Activated CD4-positive, alpha-beta T cell treated with anti-CD3 and anti-CD28 coated beads, Interleukin-2, amount 50 U/mL, for 4 hours (primary cell): ENCODE measurements at places on chromosomes 12 and 14.

- DNase-seq = no peak
Observed at GRCh38 chr12:51910691-51911090, 3.4 kb downstream of the ACVRL1 start.

DNA sequence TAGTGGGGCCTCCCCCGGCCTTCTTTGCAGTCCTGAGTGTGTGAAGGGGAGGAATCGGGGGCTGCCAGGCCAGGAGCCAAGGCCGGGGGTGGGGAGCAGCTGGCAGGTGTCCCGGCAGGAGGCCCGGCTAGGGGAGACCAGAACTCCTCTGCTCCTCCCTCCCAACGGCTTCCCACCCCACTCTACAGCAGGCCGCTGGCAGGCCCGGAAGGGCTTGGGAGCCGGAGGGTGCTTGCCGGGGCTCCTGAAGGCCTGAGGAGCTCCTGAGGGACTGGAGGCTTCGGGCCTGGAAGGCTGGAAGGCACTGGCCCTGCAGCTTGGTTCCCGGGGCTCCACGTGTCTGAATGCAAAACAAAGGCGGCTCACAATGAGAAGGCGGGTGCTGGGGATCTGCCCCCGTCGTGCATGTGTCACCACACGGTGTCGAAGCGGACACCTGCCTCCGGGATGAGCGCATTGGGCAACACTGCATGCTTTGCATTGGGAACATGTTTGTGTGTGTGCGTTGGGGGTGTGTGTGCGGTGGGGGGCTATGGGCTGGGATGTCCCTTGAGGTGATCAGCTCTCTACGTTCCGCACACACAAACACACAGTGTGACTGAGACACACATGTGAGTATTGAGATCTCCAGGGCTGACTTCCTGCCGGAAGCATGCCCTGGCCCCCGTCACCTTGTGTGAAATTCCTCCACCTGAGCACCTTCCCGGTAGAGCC, 30.9 kb upstream of the ANKRD9 start:
- DNase-seq = no peak

DNA sequence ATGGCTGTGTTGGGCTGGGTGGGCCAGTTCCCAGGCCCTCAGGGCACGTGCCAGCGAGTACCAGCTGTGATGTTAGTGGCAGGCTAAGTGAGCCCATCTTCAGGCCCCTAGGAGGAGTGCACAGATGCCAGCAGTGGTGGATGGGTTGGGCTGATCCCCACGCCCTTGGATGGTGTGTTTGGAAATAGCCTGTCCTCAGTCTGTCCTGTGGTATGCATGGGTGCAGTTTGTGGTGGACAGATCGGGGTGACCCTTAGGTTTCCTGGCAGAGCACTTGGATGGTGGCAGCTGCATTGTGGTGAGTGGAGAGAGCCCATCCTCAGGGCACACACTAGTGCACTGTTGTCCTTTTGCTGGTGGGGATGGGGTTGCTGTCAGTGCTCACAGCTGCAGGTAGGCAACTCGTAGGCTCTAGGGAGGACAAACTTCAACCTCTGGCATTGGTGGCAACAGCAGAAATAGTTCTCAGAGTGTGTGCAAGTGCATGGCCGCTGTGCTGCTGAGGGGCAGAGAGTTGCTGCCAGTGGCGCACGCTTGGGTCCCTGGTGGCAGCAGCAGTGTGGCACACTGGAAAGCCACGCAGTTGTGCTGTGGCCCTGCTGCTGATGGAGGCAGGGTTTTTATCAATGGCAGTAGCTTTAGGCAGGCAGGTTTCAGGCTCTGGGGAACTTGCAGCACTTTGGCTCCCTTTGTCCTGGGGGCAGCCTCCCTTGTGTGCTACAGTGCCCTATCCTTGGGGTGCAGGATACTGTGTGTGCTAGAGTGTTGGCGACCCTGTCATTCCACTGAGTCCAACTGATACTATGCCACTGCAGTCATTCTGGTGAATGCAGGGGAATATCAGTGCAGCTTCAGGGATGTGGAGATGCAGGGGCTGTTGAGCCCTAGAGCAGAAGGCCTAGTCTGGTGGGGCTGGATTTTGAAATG, 65.5 kb downstream of the FBXO33 start:
- DNase-seq = no peak

DNA sequence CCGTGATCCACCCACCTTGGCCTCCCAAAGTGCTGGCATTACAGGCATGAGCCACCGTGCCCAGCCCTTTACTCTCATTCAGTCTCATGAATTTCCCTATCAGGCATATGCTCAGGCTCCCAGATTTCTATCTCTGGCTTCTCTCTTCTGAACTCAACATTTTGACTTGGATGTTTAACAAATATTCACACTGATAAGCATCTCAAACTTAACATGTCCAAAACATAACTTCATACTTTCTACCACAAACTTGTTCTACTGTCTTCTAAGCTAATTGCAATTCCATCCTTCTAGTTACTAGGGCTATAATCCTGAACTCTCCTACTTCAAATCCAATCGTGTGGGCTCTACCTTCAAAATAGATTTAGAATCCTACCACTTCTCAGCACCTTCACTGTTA, 73.9 kb upstream of the PAWR start:
- no peak for DNase-seq

GRCh38 chr12:132181570-132182200, 37.4 kb downstream of the NOC4L start:
- DNase-seq = no peak

DNA sequence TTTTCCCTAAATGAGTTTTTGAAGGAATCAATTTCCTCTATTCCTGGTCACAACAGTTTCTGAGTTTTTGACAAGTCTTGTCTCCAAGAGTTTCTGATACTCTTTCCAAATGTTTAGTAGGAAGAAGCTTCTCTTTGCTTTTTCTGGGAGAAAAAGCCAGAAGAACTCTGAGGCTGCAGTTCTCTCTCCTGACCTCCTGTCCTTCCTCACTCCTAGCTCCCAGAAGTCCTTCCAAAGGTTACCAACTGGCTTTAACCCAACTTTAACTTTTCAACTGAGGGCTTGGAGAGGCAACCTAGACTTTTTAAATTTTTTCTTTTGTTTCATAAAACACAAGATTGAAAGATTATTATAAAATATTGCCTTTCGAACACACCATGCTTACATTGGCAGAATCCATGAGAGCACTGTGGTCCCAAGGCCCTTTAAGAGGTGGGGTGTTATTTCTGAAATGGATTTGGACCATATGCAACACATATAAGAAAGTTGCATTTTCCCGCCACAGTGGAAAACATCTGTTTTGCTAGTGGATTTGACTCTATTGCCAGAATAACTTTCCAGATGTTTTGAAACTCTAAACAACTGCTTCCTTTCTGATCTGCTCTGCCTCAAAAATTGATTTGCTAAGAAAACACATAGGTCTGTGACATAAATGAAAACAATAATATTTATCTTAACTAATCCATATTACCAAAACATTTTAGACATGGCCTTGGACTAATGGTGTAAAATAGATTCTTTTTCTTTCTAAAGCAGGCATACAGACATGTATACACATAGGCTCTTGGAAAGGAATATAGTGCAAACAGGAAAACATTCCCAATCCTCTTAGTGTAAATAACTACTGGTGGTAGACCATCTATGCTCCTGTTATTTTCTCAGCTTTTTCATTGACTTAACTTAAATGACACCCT, 22.3 kb upstream of the EPS8 start:
- DNase-seq = no peak

DNA sequence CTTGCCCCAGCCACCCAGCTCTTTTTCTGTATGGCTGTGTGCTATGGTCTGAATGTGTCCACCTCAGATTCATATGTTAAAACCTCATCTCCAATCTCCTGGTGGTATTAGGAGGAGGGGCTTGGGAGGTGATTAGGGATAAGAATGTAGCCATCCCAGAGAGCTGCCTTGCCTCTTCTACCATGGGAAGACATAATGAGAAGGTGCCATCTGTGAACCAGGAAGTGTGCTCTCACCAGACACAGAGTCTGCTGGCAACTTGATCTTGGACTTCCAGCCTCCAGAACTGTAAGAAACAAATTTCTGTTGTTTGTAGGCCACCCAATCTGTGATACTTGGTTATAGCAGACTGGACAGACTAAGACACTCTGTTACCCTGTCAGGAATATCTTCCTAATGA, 22.8 kb upstream of the JPH4 start:
- DNase-seq = no peak

DNA sequence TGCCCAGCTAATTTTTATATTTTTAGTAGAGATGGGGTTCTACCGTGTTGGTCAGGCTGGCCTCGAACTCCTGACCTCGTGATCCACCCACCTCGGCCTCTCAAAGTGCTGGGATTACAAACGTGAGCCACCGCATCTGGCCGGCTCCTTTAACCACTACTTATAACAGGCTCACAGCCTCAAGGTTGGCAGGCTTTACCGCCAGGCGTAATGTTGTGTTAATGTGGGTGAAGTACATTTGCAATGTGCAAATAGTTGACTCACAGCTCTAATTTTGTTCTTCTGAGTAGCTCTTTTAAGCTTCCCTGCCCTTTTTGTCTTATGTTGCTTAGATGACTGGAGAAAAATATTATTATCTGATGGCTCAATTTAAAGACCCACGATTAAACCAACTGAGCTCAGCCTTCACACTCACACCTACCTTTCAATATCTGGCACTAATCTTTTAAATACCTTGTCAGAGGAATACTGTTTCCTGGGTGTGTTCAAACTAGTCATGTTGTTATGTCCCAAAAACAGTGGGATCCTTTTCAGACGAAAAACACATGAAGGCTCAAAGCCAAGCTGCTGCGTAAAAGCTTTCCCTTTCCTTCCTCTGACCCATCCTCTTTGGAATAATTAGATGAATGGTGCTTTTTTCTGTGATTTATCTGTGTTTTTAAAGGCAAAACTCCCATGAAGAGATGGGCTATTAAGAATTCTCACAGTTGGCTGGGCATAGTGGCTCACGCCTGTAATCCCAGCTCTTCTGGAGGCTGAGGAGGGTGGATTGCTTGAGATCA, 57.2 kb upstream of the USP44 start:
- DNase-seq = no peak

DNA sequence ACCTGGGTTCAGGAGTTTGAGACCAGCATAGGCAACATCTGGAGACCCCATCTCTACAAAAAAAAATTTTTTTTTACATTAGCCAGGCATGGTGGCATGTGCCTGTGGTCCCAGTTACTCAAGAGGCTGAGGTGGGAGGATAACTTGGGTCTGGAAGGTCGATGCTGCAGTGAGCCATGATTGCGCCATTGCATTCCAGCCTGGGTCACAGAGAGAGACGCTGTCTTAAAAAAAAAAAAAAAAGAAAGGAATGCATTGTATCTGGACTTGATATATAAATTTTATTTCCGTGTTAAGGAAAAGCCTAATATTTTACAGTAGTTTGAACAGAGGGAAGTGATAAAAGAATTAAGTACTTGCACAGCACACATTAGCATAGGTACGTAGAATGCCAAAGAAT, 97.2 kb downstream of the ZC3H14 start:
- no peak for DNase-seq

DNA sequence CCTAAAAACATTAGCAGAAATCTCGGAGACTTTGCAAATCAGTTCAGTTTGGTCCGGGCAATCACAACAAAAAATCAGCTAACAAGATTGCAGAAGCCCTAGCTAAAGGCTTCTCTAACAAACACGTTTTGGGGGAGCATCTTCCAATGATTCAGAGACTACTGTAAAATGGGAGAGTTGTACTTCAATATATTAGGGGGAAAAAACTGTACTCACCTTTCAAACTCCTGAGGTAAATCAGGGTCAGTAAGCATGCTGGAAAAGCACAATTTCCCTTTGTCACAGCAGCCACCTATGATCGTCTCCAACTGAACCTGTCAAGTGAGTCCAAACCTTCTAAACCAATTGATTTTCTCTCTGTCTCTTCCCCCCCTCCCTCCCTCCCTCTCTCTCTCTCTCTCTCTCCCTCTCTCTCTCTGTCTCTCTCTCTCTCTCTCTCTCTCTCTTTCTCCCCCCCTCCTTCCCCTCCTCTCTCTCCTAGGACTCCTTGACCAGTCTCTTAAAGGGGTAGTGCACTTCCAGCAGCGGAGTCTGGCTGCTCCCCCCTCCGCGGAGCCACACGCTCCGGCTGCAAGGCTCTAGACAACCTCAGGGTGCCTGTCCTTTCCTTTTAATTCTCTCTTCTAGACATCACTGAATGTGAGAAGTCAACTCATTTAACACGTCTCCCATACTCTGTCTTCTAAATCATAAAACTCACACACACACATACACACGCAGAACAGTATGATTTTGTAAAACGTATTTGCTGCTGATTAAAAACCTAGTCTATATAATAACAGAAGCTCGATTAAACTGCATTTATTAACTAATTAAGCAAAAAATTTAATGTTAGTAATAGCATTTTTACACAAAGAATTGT, at the start of gene SOX5:
SOX5 (minus strand) TSS at position 323 of the 862 bp plus-strand sequence; CDS start at position 254, 69 bp downstream.
- no peak for DNase-seq

- DNase-seq = no peak
Observed at GRCh38 chr14:33986804-33987203, 35.9 kb upstream of the EGLN3 start.

- DNase-seq = no peak
Observed at GRCh38 chr14:28690029-28690692, 76.4 kb upstream of the FOXG1 start.

DNA sequence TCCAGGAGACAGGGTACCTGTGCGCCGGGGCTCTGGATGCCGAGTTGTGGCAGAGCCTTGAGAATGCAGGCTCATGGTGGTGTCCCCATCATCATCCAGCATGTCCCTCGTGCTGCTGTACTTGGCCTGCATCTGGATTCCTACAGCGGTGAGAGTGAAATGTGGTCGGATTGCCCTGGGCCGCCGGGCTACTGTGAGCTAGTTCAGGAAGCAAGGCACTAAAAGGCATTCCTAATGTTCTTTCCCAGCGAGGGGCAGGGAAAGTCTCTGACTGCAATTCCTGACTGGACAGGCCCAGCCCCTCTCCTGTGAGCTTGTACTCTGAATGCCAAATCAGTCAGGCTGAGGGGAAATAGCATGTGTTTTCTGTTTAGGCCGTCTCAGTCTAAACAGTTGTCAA, at the start of gene CLEC1A:
CLEC1A (minus strand) TSS at position 195 of the 400 bp plus-strand sequence; CDS start at position 132, 63 bp downstream.
- DNase-seq = no peak

DNA sequence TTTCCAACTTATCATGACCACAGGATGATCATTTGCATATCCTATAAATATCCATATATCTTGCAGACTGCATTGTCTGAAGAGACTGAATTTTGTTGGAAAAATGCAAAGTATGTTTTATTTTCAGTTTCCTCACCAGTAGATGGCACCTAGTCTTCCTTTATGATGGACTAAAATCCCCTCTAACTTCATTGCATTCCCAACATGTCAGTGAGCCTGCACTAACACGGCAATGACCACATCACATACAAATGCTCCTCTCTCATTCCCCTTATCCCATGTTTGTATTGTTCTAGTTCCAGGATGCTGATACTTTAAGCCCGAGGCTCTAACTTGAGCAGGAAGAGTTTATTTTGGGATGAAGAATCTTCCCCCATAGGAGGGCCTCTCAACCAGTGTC, 24.7 kb upstream of the MYBPC1 start:
- DNase-seq = no peak

DNA sequence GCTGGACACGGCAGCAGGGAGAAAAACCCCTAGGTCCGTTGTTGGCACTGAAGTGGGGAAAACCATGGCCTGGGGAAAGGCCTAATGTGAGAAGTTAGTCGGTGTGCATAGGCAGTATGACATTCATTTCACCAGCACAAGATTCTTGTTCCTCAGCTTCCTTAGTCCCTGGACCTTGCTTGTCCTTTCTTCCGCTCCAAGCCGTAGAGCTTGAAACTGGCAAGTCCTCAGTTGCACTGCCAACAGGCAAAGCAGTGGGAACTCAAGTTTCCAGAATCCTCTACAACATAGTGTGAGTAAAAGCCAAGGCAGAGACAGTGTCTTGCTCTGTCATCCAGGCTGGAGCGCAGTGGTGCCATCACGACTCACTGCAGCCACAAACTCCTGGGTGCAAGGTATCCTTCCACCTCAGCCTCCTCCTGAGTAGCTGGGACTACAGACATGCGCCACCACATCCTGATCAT, 138.5 kb upstream of the AMIGO2 start:
- no peak for DNase-seq

- DNase-seq = no peak
Observed at GRCh38 chr12:108799401-108800243, 57.8 kb downstream of the SSH1 start.
